ENCODE measurements at places on chromosomes 1 and 21. TPM values are rescaled to one million over a fixed set of nuclear protein-coding genes. Genes with fewer than 3 reads are reported as not detected.

ARHGAP29 gene
- total RNA-seq, result 20.3 TPM

DDAH1 gene
- 6.9 TPM for total RNA-seq

LCE1B gene
- total RNA-seq, result not detected

GPR153 gene
- 1.1 TPM for total RNA-seq

SLC9C2 gene
- total RNA-seq, result not detected

MAGI3 gene
- 2.9 TPM for total RNA-seq

SPRR1A gene
- not detected for total RNA-seq

OR2T2 gene
- total RNA-seq, result not detected

SPATA21 gene
- total RNA-seq, result not detected
